BE2C (cell line): ENCODE measurements at places on chromosomes 7 and 10.

DNA sequence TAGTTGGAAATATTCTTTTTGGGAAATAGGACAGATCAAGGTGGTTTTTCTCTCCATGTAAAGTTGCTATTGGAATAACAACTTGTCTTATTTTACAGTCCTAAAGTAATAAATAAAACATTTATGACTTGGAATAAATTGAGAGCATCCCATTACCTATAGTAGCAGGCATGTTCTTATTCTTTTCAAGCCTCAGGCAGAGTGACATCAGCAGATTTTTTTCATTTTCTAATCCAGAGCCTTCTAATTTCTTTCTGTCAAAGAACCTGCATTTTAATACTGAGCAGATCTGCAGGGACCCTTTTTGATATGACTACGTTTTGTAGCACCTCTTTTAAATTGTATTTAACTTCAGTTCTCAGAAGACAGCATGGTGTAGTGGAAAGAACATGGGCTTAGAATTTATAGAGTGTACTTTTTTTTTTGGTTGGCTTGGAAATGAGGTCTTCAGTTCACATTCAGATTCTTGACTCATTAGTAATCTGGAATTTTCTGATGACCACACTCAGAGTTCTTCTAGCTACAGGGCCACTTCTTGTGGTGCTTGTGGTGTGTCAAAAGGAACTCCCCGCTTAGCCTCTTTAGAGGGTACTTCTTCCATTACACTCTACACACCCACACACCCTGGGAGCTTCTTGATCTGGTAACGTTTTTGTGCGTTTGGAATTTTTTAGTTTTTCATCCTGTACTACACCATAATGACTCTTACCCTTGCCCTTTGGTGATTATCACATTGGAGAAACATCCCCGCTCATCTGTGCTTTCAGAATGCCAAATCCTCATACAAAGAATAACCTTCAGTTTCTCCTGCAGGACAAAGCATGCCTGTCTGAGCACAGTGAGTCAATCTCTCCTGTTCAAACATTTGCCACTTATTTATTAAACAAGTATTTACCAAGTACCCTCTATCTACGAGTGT lies 34.6 kb downstream of the AGK start:
- DNase-seq, result no peak

- DNase-seq, result no peak
These were observed 12.2 kb upstream of the GIMAP7 start for GRCh38 chr7:150502519-150502918.

DNA sequence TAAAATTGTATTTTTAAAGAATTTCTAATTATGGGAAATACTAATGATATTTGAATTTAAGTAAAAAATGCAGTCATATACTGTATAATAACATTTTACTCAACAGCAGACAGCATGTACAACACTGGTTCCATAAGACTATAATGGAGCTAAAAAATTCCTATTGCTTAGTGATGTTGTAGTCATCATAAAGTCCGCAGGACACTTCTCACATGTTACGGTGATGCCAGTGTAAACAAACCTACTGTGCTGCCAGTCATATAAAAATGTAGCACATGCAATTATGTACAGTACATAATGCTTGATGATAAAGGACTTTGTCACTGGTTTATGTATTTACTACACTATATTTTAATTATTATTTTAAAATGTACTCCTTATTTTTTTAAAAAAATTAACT lies 629.3 kb downstream of the IPMK start:
- no peak for DNase-seq

DNA sequence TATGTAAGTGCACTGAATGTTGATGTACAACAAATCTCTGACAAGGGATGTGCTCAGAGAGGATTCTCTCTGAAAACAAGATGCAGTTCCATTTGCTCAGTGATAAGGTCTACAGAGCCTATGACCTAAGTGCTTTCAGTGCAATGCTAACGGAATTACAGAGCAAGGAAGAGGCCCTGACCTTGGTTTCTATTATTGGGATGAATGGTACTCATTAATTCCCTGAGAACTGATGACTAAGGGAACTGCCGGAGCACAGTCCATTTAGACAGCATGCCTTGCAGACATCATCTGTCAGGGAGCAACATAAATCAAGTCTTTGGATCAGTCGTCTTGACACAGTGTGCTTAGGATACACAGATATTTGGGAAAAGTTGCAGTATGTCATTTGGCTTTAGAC lies 340.8 kb downstream of the PHTF2 start:
- DNase-seq, result peak; percentile 76

DNA sequence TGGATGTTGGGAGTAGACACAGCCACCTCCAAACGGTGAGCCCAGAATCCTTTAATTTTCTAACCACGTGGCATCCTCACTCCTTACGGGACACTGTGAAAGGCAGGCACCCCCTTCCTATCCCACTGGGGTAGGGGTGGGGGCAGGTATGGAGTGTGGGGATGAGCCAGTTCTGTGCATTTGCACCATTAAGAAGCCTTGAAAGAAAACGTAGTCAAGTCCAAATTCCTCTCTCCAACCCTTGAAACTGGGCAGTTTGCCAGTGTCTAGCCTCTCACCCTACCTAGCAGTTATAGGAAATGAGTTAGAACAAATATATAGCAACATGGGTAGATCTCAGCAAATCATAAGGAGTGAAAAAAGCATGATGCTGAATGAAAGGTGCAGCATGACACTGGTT lies 92.4 kb upstream of the LEP start:
- no peak for DNase-seq

- DNase-seq, result no peak
These were observed 106.2 kb upstream of the SEMA3D start for GRCh38 chr7:85292908-85293576.

DNA sequence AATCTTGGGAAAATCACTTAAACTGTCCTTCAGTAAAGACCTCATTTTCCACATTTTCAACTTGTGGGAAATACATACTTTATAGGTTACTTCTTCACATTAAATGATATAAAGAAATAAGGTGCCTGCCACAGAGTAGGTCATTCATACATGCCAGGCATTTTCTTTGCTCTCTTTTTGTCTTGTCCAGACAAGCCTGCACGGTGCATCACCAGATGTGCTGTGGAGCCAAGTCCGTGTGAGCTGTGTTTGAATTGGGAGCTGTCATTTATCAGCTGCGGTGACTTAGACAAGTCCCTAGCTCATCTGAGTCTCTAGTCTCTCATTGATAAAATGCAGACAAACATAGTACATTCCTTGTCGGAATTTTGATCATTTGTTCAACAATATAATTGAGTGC lies 432.9 kb downstream of the SORCS3 start:
- no peak for DNase-seq
